Psoas muscle (tissue), 8 donors: ENCODE measurements at places on chromosomes 13 and 19. TPM values are rescaled to one million over a fixed set of nuclear protein-coding genes. Genes with fewer than 3 reads are reported as not detected.

GRCh38 chr19:1884719-1885334, 469 bp downstream of the ABHD17A start:
- no peak for DNase-seq

DNA sequence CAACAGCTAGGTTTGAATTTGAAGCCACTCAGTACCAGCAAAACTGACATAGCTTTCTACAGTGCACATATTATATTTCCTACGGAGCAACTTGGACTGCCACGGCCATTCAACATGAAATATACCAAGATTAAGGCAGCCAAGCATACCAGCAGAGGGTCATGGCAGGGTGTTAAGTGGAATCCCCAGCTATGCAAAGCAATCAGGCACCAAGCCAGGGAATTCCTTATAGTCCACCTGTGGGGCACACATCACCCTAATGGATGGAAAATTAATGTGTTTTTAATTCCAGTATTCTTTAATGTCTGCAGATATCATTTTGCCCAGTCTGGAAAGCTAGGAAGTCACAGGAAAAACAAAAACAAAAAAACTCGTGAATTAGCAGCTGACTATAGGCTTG, 1190.3 kb downstream of the EFNB2 start:
- no peak for DNase-seq

DNA sequence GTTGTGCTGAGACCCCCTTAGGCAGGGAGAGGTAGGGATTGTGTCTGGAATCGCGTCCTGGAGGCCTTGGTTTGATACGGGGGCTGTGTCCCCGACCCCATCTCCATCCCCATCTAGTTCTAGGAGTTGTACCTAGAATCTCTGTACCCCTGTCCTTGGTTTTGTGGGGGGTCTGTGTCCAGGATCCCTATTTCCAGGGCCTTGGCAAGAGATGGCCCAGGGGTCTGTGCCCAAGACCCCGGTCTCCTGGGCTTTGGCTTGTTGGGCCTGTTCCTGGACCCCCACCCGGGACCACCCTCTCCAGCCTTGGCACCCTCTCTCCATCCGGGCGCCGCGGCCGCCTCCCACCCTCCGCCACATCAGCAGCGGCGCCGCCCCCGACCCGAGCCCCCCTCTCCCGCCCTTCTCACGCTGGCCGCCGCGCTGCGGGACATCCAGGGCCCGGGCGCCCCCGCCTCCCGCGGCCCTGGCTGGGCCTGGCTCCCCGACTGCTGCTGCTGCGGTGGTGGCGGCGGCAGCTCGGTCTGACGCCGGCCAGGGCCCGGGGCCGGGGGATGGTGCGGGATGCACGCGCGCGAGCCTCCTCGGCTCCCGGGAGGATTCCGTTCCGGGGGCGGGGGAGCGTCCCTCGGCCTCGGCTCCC, at the start of gene NUMBL:
NUMBL (minus strand) TSS at position 602 of the 643 bp plus-strand sequence; CDS start at position 434, 168 bp downstream.
- peak; percentile 37 for DNase-seq

- no peak for DNase-seq
Measured at GRCh38 chr13:28636069-28636468, 22.9 kb upstream of the POMP start.

DNA sequence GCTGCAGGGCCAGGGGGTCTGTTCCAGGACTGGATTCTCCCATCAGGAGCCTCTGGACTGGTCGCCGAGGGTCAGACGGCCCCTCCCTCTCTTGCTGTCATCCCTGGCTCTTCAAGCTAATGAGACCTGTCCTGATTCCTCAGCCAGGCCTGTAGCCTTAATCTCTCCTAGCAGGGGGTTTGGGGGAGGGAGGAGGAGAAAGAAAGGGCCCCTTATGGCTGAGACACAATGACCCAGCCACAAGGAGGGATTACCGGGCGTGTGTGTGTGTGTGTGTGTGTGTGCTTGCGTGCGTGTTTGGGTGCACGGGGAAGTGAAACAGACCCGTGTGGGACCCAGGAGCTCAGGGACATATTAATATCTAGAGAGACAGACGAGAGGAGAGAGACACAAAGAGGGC, 1.9 kb upstream of the CRX start:
- no peak for DNase-seq

DNA sequence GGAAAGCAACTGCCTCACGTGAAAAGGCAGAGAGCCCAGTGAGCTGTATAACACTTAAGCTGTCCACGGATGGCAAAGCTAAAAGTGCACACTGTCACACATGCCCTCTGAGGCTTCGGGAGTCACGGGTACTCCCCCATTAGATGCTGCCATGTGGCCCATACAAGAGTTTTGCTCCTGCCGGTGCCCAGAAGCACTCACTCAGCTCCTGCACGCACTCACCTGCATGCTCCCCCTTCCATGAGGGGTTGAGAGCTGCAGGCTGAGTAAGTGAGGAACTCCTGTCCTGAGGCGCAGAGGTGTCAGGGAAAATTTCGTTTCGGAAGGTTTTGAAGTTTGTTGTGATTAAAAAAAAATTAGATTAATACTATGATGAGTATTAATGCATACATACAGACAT, 939.2 kb upstream of the ATXN8OS start:
- DNase-seq, result no peak

- DNase-seq, result no peak
Measured at GRCh38 chr19:32876919-32877285, 7.3 kb upstream of the SLC7A9 start.

GRCh38 chr13:105035092-105035491, 1500.4 kb downstream of the EFNB2 start:
- no peak for DNase-seq

GRCh38 chr13:95546919-95547318, 5.6 kb upstream of the CLDN10 start:
- DNase-seq, result no peak

- no peak for DNase-seq
Measured at GRCh38 chr13:42039457-42039945, 8.9 kb upstream of the DGKH start.

The SPHK2 gene
- total RNA-seq, result 5.0 TPM

The ALG11 gene
- 11.4 TPM for total RNA-seq

The SHC2 gene
- total RNA-seq, result 5.4 TPM

GRCh38 chr13:35389535-35389934, 87.0 kb downstream of the MAB21L1 start:
- no peak for DNase-seq

- DNase-seq, result no peak
Measured at GRCh38 chr19:52691737-52692136, 43.1 kb downstream of the ZNF611 start.

GRCh38 chr13:48808683-48809082, 155.0 kb downstream of the CYSLTR2 start:
- DNase-seq, result no peak

The IL27RA gene
- 3.1 TPM for total RNA-seq

DNA sequence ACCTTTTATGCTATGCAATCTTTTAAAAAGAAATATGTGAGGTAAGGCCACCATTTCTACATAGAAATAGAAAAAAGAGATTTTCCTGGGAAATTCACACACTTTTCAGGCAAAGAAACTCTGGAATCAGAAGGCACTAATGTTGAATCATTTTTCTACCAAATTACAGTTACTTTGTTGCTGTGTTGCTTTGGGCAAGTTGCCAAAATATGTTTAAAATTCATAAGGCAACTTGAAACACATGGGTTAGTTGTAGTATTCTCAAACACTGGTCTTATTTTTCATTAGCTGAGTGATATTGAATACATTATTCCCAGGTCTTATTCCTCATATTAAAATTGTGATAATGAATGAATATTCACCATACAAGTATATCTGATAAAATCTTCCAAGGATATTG, 195.0 kb upstream of the SLITRK1 start:
- DNase-seq, result no peak

- DNase-seq, result no peak
Measured at GRCh38 chr13:33096886-33097605, 80.8 kb downstream of the KL start.

The GTF3A gene
- total RNA-seq, result 201 TPM

- no peak for DNase-seq
Measured at GRCh38 chr13:50159607-50160006, 144.4 kb downstream of the KCNRG start.

GRCh38 chr19:7337380-7338194, 11.2 kb upstream of the ARHGEF18 start:
- DNase-seq, result no peak

The BEST2 gene
- total RNA-seq, result not detected

The HAUS8 gene
- total RNA-seq, result 4.2 TPM

The UHRF1 gene
- total RNA-seq, result 0.32 TPM

The ZNF83 gene
- 3.9 TPM for total RNA-seq

- DNase-seq, result no peak
Measured at GRCh38 chr13:107379407-107380155, 811.6 kb upstream of the ARGLU1 start.

- DNase-seq, result no peak
Measured at GRCh38 chr13:30033681-30034457, 183.5 kb upstream of the UBL3 start.

- DNase-seq, result no peak
Measured at GRCh38 chr13:24075137-24075975, 85.2 kb upstream of the SPATA13 start.

- no peak for DNase-seq
Measured at GRCh38 chr13:105996391-105997025, 539.0 kb downstream of the EFNB2 start.

The HPN gene
- total RNA-seq, result 4.3 TPM

The ZNF723 gene
- not detected for total RNA-seq

DNA sequence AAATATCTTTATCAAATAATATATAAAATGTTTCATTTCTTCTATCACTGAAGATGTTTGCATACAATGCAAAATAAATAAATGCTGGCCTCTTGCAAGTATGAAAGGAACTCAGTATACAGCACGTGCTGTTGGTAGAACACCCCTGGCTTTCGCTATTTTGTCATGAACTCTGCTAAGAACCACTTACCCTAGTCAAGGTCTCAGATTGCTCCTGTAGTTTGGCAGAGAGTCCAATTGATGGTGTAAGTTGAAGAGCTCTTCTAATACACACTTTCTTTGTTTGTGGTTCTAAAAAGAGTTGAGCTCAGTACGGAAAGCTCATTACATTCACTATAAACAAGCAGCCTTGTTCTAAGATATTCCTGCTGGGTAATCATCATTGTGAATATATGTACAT, 1258.9 kb downstream of the EFNB2 start:
- no peak for DNase-seq

GRCh38 chr19:41376241-41376997, at the start of gene TMEM91:
Gene TMEM91 (plus strand): TSS chr19:41376533. CDS start chr19:41378310, 1,777 bp downstream.
- DNase-seq, result peak; percentile 65

The IGFL2 gene
- not detected for total RNA-seq

The ZNF737 gene
- 3.3 TPM for total RNA-seq

The LHFPL6 gene
- 18.4 TPM for total RNA-seq

- DNase-seq, result no peak
Measured at GRCh38 chr19:2187159-2187558, 23.4 kb downstream of the DOT1L start.

The SPRY2 gene
- total RNA-seq, result 25.2 TPM

The ZNF681 gene
- 0.08 TPM for total RNA-seq

DNA sequence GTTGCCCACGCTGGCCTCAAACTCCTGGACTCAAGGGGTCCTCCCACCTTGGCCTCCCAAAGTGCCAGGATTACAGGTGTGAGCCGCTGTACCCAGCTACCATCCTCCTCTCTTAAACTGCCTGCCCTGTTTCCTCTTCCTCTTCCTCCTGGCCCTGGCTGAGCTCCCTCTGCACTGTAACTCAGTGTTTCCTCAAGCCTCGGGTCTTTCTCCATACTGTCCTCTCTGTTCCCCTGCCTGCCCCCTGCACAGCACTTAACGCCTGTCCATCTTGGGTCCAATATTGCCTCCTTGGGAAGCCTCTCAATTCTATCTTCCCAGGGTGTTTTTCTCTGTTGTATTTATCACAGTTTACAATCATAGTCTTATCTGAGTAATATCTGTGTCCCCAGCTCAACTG, 6.1 kb downstream of the LIPE start:
- no peak for DNase-seq

GRCh38 chr13:114298866-114299265, 15.4 kb upstream of the CHAMP1 start:
- peak; percentile 4 for DNase-seq

DNA sequence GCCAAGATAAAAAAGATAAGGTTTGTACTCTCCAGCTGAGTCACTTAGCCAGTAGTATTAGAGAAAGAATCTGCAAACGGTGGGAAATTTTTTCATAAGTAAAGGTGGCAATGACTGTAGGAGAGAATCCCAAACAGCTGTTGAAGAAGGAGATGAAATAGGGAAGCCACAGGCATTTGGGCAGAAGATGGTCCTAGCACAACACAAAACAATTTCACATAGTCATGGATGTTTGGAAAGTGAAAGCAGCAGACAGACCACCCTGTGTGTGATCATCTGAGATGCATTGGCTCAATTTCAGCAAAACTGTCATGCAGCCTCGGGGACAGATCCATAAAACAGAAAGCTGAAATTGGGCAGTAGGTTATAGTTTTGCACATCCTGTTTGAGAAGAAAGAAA, 2832.4 kb downstream of the PCDH9 start:
- DNase-seq, result no peak

GRCh38 chr19:30063650-30064347, 121.8 kb downstream of the URI1 start:
- DNase-seq, result no peak

The ACP7 gene
- not detected for total RNA-seq

DNA sequence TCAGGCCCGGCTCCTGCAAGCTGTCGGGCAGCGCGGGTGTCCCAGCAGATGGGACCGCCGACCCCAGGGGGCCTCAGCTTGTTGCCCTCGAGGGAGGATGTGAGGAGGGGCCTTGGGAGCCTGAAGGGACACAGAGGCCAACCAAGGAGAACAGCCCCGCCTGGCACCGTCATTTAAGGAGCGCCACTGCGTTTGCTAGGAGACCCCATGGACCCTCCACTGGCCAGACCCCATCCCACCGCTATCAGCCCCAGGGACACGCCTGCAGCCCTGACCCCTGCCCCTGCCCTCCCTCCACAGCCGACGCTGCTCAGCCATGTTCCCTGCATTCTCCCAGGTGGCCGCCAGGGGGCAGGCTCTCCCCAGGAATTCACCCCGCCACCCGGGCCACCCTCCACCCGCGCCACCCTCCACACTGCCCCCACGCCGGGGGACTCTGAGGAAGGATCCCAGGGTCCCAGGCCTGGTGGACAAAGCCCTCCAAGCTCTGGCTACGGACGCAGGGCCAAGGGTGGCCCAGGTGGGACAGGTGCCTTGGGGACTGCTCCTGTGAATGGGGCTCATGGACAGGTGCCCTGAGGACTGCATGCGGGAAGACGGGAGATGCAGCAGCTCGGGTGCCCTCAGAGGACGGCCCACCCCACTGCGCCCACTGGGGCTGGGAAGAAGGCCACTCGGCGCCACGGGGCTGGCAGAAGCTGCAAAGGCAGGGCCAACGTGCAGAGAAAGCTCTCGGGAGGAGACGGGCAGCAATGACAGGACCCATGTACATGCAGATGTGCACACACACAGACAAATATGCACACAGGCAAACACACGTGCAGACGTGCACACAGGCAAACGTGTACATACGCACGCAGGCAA, 34.4 kb downstream of the PIP5K1C start:
- peak; percentile 84 for DNase-seq
